ENCODE measurements at places on chromosomes 5 and 9.

GRCh38 chr9:93673021-93673838, 96.8 kb downstream of the PHF2 start:
- no peak for DNase-seq

- DNase-seq: no peak
Observed at GRCh38 chr9:71634752-71635151, 133.6 kb downstream of the CEMIP2 start.

- no peak for DNase-seq
Observed at GRCh38 chr9:80020530-80020929, 448.8 kb downstream of the TLE4 start.

DNA sequence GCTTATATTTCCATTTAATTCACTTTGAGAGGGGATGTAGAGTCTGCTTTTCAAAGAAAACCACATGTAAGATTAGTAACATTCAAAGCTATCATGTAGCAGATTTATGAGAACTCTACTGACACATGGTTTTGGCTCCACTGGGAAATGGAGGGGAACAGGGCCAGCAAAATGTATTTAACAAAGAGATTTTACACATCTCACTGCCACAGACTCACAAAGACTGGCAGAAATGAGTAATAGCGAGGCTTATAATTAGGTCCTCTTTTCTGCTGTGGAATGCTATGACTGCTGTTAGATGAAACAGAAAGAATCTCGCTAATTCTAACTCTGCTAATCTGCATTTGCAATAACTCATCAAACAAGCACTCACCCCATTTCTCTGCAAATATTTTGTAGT, 4.5 kb downstream of the DAP start:
- DNase-seq: no peak

DNA sequence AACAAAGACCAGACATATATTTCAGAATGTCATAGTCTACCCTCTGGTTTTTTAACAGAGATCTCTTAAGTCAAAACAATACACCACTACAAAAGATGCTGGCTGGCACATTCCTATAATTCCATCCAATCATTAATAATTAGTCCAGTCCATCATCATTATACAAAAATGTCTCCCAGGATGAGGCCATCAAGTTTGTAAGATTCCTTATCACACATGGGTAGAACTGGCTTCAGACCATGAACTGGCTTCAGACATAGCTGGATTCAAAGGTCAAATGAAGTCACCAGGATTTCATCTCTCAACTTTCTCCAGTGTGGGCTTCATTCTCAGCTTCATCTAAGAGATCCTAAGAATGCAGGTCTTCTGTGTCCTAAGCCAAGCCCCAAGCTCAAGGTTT, 147.1 kb downstream of the ENC1 start:
- DNase-seq: no peak

GRCh38 chr5:179164331-179165311, 104.4 kb downstream of the ZNF354C start:
- DNase-seq: no peak

GRCh38 chr5:169749295-169749694, 112.2 kb downstream of the DOCK2 start:
- DNase-seq: no peak

GRCh38 chr5:134994560-134995156, 27.0 kb downstream of the CATSPER3 start:
- DNase-seq: no peak

GRCh38 chr9:69157751-69158466, 16.2 kb upstream of the TJP2 start:
- DNase-seq: no peak

- DNase-seq: no peak
Observed at GRCh38 chr5:9059920-9060691, 485.8 kb downstream of the SEMA5A start.

GRCh38 chr9:12614488-12614887, 78.7 kb upstream of the TYRP1 start:
- no peak for DNase-seq

GRCh38 chr5:116452774-116453368, 121.8 kb downstream of the SEMA6A start:
- no peak for DNase-seq

DNA sequence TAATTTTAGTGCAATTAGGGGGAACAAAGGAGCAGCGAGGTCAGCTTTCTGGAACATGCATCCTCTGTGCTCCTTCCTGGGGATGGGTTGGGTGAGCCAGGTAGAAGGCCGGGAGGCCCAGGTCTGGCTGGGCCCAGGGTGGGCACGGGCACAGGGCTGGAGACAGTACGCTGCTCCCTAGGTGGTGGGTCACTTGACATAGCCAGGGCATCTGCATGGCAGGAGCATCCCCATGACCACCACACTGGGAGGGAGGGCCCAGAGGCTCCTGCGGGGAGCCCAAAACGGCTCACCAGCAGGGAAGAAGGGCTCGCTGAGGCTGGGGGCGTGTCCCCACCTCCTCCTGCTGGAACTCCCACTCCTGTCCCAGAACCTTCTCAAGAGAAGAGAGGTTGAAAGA, 216.8 kb downstream of the NXNL2 start:
- no peak for DNase-seq

GRCh38 chr5:79512471-79513307, 1.2 kb downstream of the HOMER1 start:
- DNase-seq: no peak

DNA sequence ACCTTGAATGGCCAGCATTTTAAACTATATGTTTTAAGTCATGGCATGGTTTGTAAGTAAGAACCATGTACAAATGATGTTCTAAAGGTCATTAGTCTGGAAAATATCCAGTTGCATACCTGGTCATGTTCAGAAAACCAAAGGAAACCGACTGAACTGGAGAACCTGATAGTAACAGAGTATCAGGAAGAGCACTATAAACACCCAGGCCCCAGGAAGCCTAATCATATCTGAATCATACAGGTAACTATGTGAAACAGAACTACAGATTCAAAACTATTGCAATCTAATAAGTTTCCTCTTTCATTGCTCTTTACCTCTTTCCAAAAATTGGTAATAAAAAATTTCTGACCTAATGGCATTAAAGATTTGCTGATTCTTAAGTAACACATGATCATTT, 500.3 kb downstream of the ARHGEF28 start:
- no peak for DNase-seq

GRCh38 chr9:110898358-110898757, 139.9 kb downstream of the LPAR1 start:
- no peak for DNase-seq
